ENCODE measurements at places on chromosomes 13 and 19.
A peak's percentile ranks its signal among the peaks of the same experiment; 100 is the strongest.

DNA sequence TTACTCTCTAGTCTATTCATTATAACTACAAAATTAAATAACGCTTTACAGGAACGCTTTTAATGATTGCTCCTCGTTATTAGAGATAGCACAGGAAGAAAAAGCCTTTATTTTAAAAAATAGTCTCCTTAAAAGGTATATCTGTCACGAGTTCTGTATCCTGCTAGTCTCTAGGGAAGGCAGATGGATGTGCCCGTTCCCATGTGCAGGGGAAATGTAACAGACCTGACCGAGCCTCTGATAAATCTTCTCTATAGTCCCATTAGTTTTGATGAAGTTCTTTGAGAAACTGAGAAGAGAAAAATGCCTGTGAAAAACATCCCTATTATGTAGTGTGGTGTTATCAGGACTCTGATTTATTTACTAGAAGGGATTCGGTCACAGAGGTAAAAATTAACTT lies 226.4 kb downstream of the PCDH9 start:
- DNase-seq = no peak

DNA sequence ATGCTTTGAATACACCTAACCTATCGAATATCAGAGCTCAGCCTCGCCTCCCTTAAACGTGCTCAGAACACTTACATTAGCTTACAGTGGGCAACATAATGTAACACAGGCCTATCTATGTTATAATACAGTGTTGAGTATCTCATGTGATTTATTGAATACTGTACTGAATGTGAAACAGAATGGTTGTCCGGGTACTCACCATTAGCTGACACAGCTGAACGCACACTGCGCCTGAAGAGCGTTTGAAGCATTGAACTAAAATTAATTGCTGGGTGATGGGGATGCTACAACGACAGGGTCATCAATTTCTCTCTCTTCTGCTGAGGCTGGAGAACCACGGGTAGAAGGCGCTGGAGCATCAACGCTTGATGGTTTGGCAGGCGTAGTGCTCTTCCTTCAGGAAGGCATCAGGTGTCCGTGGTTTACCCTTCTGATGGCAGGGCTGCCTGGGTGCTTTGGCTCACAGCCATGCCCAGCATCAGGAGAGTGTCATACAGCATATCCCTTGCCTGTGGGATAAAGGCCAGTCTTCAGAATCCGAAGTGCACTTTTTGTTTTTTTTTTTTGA lies 46.9 kb upstream of the UBE2L5 start:
- DNase-seq = peak; percentile 36

DNA sequence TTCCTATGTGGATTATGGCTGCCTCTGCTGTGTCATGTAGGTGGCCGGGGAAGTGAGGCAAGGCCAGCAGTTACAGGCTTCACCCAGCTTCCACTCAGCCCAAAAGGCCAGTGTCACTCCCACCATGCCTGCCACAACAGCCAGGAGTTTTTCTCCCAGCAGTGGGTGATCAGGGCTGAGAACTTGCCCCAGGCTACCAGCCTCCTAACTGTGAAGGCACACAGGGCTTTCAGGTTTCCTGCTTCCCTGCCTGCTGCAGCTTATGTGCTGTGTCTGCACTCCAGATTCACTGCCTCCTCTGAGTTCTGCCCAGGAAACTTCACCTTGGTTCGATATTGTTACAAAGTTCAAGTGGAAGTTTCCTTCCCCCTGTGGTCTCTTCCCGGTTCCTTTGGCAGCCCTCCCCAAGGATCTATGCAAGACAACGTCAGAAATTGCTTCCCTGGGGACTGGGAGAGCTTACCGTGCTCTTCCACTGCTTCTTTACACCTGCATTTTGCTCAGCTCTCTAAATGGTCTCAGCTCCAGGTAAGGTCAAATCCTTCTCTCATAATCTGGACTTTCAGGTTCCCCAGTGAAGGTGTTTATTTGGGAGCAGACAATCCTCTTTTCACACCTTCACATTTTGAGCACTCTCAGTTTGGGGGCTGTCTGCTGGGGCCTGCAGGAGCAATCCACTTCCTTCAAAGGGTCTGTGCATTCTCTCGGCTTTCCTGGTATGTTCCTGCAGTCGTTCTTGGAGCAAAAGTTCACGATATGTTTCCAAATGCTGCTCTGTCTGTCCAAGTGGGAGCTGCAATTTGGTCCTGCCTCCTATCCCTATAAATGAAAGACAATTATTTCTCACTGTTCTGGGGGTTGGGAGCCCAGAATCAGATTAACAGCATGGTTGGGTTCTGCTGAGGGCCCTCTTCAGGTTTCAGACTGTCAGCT lies 1730.1 kb upstream of the PRR20A start:
- no peak for DNase-seq

- DNase-seq = no peak
Measured at GRCh38 chr13:34065928-34066327, 248.0 kb downstream of the RFC3 start.

DNA sequence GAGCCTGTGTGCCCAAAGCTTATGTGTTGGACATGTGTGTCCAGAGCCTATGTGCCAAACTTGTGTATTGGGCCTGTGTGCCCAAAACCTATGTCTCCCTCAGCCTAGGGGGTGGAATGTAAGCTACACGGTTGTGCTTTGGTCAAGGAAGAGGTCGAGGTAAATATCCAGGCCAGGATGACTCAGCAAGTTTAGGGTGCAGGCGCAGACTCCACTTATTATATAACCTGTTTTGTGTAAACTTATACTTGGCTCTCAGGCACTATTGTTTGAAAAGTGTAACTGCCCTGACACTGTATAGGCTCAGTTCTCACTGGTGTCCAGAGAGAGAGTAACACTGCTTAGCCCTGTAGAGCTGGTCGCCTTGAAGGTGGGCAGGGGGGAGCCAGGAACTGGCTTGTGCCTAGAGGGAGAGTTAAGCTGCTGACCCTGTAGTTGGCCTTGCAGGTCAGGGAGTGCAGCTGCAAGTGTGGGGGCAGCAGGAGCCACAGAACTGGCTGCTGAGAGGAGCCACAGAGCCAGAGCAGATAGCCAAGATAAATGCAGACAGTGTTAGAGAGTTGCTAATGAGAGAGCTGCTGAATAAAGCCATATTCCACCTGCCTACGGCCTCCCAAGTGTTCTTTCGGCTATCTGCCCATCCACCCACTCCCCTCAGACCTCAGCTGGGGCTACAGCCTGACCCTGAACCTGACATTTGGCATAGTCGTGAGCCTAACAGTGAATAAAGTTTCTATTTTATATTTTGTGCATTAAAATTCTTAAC lies 517.2 kb upstream of the SLITRK1 start:
- DNase-seq = no peak

GRCh38 chr13:77331421-77331820 lies 4.5 kb upstream of the MYCBP2 start:
- DNase-seq = no peak

Measured in NCI-H2029 treated with DMSO at 0.1 percent for 48 hours (cell line).